ENCODE measurements at places on chromosomes 4 and X.

DNA sequence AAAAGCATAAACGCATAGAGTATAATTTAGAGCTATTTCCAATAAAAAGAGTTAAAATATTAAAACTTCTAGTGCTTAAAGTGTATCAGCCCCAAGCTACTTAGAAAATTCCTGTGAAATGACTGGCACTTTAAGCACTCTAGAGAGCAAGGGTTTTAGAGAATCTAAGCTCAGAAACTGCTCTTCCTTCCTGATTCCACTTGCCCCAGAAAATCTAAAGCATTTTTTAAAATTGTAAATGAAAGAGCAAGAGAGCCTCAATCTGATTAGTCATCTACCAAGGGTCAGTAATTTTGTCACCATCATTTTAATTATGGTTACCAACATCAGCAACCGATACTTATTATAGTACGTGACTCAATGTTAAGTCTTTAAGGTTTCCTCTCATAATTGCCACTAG is 25.0 kb downstream of the CTPS2 start:
- no peak for DNase-seq

DNA sequence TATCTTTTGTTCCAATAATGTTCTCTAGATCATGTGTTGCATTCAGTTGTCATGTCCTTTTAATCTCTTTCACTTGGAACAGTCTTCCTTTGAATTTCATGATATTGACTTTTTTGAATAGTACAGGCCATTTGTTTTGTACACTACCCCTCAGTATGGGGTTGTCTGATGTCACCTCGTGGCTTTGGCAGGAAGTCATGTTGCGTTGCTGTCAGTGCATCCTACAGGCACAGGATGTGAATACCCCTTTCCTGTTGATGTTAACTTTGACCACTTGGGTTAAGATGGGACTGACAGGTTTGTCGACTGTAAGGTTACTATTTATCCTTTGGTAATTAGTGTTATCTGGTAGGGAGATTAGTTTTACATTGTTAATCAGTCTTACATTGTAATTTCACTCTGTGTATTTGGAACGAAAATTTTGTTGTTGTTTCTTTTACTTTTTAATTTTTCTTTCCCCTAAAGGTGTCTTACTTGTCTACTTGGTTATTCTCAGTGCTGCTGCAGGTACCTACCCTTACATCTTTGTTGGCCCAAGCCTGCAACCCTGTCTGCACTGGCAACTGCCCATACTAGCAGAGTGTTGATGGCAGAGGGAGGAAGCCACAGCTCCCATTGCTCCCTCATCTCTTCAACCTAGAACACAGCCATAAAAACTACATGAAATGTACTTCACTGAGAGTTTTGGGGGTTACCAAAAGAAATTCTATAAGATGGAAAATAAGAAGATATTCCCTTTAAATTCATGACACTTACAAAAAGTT is 14.7 kb upstream of the ATP8A1 start:
- DNase-seq: no peak

DNA sequence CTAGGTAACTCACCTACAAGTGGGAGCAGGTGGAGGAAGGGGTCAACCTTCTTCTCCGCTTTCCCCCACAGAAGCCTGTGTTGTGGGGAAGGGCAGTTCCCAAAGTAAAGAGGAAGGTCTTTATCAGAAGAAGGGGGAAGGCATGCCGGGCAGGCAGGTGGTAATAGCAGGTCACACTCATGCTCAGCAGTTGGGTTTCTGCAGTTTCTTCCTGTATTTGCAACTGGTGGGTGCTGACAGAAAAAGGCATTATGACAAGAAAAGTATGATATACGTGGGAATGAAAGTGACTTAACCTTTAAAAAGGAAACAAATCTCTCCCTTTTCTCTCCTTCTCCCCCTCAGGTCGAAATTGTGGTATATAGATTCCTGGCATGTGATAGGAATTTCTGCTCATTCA is 3.7 kb downstream of the MTMR1 start:
- DNase-seq: no peak

GRCh38 chrX:21745756-21746155 is 12.2 kb downstream of the SMPX start:
- no peak for DNase-seq

GRCh38 chr4:142574306-142574705 is 271.8 kb downstream of the INPP4B start:
- no peak for DNase-seq

DNA sequence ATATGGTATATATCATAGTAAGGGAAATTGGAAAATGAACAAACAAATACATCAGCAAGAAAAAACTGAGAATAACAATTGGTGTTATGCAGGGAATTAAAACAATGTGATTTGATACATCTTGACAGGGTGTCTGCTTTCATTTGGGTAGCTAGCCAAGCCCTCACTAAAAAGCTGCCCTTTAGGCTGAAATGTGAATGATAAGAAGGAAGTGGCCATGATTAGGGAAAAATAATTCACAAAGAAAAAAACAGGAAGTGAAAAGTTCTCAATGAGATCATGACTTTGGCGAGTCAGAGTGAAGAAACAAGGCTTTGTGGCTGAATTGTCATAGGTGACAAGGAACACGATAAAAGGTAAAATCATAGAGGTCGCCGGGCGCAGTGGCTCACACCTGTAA is 675.8 kb upstream of the SLIT2 start:
- DNase-seq: no peak

DNA sequence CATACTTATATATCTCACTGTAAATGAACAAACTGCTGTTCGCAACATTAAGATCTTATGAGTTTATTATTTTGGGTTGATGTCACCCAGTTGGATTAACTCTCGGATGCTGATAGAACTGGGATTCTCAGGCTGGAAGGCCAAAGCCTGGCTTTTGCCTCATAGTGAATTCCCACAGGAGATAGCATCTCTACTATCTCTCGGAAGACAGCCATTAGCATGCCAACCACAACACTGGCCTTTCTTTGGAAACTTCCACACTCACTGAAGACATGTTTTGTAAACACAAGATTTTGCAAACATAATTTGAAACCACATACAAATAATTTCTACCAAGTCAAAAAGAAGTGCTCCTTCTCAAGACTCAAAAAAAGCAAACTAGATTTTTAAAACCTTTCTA is 4.5 kb upstream of the ATP6AP2 start:
- DNase-seq: no peak

DNA sequence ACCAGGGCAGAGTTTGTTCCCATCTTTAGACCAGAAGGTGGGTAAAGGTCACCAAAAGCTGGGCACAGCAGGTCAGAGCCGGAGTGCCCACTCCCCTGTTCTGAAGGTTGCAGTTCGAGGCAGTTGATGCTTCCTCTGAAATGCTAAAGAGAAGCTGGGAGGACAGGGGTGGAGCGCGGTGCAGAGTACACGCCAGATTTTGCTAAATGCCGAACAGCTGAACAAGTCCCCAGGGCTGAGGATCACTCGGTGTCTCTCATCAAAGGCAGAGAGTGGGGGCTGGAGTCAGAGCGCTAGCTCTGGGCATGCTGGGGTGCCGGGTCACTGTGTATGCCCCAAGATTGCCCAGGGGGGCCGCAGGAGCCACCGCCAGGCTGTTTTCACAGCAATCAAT is 197.0 kb downstream of the BCOR start:
- no peak for DNase-seq

GRCh38 chrX:112636288-112636687 is 43.5 kb downstream of the LHFPL1 start:
- no peak for DNase-seq

GRCh38 chr4:137700072-137700471 is 167.8 kb upstream of the PCDH18 start:
- no peak for DNase-seq

DNA sequence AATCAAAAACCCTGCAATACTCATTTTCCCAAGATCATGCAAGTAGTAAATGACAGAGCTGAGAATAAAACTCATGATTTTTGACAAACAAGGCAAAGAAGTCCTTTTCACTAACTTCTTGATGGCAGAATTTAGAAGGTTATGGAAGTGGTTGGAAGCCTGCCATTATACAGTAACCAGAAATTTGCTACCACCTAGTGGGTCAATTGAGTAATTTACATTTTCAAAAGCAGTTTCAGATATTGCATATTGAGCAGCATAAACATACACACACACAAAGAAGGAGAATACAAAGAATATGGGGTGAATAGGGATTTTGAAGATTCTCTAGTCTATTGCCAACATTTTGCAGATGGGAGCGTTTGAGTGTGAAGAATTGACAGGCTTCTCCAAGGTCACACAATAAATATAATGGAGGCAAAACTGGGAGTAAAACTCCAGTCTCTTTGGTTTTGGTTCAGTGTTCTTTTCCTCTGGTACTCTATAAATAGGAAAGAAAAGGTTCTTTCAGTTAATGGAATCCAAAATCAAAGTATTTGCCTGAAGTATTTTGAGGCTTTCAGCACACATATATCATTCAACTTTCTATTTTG is 70.2 kb downstream of the GC start:
- no peak for DNase-seq

DNA sequence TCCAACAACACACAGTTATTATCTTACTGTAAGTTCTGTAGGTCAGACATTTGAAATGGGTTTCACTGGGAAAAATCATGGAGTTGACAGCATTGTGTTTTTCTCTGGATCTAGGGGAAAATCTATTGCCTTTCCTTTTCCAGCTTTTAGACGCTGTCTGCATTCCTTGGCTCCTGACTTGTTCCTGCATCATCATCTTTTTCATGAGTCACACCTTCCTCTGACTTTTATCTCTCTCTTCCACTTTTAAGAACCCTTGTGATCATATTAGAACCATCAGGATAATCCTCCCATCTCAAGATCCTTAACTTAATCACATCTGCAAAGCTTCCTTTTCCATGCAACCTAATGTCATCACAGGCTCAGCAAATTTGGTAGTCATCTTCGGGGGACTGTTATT is 1454.8 kb downstream of the RPA4 start:
- no peak for DNase-seq

- DNase-seq: no peak
Measured at GRCh38 chr4:106522839-106523238, 154.3 kb upstream of the GIMD1 start.

DNA sequence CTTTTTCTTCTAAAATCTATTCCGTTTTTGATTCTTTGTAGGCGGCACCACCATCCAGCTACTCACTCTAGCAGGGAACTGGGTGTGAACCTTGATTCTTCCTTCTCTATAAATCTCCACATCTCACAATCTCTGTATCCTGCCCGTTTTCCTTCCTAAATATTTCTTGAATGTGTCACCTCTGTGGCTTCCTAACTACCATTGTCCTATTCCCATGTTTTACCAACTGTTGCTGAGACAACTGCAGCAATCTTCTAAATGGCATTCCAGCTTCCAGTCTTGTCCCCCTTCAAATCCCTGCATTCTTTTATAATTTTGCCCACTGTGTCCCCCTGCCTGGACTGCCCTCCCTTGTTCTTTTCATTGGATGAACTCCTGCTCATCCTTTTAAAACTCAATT is 641.3 kb downstream of the RPA4 start:
- DNase-seq: no peak

DNA sequence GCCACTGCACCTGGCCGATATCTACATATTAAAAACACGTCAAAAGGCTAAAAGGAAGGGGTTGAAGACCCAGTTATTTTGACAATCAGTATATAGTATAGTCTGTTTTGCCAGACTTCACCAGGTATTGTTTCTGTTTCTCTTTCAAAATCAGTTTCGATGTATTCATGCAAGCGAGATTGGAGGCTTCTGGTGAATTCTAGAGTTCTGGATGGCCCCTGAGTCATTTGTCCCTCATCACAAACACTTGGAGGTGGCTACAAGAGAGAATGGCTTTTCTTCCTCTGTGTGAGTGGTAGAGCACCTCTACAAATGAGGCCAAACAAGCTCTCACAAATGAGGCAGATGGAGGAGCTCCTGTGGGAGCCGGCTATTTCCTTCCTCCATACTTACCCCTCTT is 68.6 kb upstream of the ADGRG2 start:
- no peak for DNase-seq

GRCh38 chrX:151393514-151393913 is 3.5 kb upstream of the VMA21 start:
- DNase-seq: no peak

- DNase-seq: no peak
Measured at GRCh38 chr4:64582492-64582891, 173.2 kb upstream of the TECRL start.

- DNase-seq: no peak
Measured at GRCh38 chr4:157265281-157265680, 44.8 kb downstream of the GRIA2 start.

GRCh38 chr4:22487328-22487727 is 28.5 kb downstream of the ADGRA3 start:
- DNase-seq: no peak

DNA sequence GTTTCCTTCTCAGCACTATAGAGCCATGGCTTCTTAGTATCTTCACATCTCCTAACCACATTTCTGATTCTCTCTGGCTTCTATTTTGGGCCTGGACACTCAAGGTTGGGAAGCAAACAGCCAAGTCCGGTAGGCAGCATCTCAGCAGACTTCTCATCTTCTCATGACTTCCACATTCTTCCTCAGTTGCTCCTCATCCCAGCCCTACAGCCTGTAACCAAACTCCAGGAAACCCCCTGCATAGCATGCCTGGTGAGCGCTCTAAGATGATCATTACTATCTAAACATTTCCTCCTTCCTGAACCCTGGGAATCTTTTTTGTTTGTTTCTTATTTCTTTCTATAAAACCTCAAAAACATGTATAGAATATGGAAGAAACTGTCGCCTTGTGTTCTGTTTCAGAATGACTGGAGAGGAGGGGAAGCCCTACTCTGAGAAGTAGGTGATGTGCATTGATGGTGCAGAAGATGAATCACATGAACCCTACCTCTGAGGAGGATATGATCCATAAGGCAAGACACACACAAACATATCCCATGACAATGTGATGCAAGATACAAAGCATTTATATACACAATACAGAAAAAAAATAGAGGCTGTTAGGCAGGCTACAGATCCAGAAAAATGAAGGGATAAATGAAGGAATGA is 219.8 kb upstream of the GYPA start:
- DNase-seq: no peak

DNA sequence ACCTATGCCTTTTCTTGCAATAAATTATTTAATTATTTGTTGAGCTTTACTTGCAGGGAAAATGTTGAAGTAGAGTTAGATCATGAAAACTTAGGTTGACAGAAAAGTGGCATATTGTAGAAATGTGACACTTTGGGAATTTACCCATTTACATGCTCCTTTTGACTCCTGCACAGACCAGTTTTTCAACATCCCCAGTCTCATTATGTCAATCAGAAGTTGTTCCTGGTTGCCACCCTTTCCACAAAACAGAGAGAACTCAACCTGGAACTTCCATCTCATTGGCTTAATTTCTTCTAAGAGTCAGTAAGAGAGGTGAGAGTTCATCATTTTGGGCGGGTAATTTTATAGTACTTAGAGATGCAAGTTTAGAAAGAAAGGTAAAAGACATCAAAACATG is 284.6 kb upstream of the ANKRD50 start:
- no peak for DNase-seq
